CD4-positive, alpha-beta T cell treated with Interleukin-10 for 1 hour (primary cell): ENCODE measurements at places on chromosomes 12 and 14.

DNA sequence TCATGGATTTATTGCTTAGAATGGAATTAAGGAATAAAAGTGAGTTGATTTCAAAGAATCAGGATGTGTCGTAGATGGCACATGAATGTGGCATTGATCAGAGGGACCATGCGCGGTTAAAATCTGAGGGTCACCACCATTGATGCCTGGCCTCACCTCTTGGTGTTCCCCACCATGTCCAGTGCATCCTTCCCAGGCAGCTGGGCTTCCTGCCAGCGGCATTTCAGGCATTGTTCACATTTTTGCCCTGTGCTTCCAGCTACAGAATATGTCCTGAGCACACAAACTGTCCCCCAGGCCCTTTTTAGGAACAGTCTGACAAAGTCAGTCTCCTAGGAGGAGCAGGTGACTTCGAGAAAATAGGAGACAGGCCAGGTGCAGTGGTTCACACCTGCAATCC lies 42.0 kb upstream of the TSPAN9 start:
- no peak for DNase-seq

DNA sequence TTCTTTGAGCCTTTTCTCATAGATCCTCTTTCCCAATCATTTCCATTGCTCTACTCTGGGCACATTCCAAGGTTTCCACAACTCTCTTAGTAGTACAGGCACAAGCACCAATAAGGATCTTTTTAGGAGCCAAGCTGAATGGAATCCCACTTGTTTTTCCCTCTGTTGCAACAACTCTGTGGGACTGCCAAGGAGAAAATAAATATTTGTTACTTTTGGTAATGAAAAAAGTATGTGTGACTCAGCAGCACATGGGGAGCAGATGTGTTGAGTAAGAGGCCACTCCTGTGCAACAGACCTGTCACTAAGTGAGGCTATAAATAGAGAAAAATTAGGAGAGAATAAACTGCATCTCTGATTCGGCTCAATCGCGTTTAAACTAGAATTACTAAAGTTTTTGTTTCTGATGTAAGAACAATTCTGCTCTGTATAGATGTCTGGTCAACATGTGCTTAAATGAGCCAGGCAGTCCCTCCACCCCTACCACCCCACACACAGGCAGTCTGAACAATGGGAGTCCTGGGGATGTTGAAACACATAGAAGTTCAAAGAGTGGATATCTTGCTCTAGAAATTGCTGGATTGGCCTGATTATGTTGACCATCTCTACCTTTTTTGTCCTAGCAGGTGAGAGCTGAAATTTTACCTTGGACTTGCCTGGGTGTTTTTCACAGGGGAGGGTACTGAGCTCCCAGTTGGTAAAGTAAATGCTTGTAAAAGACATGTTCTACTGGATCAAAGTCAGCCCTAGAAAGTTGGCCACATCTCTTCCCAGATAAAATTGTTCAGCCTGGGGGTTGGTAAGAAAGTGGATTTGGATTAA lies 244.3 kb upstream of the NOVA1 start:
- no peak for DNase-seq

GRCh38 chr12:10654003-10654402 lies 19.8 kb downstream of the STYK1 start:
- DNase-seq = no peak

GRCh38 chr14:59251811-59252771 lies 63.6 kb downstream of the DAAM1 start:
- DNase-seq = no peak

DNA sequence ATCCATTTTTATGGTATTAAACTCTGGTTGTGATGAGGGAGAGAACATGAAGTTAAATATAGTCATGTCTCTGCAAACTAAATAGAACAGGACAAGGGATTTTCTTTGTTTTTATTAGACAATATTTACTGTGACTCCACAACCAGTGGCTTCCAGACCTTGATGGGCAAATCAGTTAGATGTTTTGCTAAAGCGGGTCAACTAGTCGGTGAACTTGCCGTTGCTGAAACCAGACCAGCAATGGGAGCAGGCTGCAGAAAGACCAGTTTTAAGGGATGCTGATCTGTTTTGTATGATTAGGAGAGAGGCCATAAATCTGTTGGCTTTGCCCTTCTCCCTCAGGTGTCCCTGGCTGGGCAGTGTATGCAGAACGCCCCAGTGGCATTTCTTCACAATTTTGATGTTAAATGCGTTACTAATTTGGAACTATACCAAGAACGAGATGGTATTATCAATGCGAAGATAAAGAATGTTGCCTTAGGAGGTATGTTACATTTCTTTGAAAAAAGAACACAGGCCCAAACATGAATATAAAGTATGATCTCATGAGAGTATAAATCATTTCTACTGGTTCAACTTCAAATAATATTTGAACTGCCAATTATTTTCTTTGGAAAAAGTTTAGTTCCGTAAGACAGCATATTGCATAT lies 19.4 kb downstream of the TCTN2 start:
- DNase-seq = no peak

GRCh38 chr14:33493266-33493665 lies 457.6 kb downstream of the EGLN3 start:
- DNase-seq = no peak

- DNase-seq = no peak
These were observed 32.7 kb upstream of the SYT10 start for GRCh38 chr12:33472299-33472698.

DNA sequence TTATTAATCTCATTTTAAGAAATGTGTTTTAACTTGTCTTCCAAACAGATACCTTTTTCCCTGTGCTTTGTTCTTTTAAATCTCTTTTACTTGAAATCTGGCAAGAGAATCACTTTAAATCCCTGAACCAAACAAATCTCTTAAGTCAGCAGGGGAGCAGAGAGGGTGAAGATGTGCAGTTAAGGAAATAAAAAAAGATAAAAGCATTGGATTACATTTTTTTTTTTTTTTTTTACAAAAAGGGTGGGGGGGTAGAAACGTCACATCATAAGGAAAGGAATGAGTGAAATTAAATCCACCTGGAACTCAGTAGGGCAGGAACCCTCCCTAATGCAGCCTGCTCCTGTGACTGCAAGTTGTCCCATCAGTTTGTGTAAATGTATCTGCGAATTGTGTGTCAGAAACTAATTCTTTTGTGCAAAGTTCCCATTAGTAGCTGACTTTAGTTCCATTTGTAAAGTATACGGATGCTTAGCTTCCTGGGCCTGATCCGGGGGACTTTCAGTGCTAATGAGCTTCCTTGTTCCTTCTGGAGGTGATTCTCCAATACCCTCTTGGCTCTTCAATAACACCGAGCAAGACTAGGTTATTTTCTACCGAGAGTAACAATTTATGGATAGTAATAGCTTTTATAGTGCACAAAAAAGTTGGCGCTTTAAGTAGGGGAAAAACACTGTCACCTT lies 1.5 kb downstream of the TTC6 start:
- DNase-seq = no peak

- no peak for DNase-seq
These were observed 1.2 kb upstream of the RIMKLB start for GRCh38 chr12:8696442-8697090.

DNA sequence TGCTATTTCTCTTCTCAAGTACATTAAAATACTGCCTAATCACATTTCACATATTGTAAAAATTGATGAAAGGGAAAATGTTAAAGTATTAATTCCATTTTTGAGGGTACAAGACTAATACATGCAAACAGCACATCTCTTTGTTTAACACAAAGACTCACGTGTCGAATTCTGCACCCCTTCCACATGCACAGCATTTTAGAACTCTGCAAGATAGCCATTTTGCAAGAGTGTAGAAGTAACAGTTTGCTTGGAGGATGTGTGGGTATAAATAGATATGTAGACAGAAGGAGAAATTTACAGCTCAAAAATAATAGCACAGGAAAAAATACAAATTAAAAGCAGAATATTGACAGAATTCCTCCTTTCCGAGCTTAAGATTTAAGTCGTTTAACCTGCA lies 2.5 kb downstream of the GRIN2B start:
- no peak for DNase-seq
